Caco-2 (cell line): ENCODE measurements at places on chromosomes 12 and 14. TPM values are rescaled to one million over a fixed set of nuclear protein-coding genes. Genes with fewer than 3 reads are reported as not detected.

Gene C1QL4
- 2.6 and 3.6 TPM in 2 replicates for total RNA-seq

Gene PMEL
- total RNA-seq = 7.8 and 9.7 TPM in 2 replicates

Gene SLC8A3
- not detected in 2 replicates for total RNA-seq

GRCh38 chr14:97921296-97921695, 1124.1 kb downstream of the VRK1 start:
- no peaks in the 10 kb centered on the region for H3K27me3 ChIP-seq
- DNase-seq = no peak
- no peaks in the 10 kb centered on the region for H3K36me3 ChIP-seq
- H3K27ac ChIP-seq = no peak overlapping the region
- H3K4me3 ChIP-seq = no peak overlapping the region

DNA sequence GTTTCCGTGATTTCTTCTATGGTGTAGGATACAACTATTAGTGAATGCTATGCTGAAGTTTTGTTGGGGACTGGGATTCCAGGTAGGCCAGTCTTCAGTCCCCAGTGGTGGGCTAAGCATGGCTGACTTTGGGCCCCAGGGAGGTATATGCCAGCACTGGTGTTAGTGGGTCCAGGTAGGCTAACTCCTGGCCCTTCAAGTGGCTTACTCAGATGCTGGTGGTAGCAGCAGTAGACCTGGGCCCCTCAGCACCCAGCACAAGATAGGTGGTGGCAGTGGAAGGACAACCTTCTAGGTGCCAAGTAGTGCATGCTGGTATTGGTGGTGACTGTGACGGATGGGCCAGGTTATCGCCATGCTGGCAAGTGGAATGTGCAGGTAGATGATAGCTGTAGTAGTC, 955.1 kb downstream of the TMTC2 start:
- no peak for DNase-seq
- no peaks in the 10 kb centered on the region for H3K4me1 ChIP-seq
- H3K4me3 ChIP-seq = no peak overlapping the region

DNA sequence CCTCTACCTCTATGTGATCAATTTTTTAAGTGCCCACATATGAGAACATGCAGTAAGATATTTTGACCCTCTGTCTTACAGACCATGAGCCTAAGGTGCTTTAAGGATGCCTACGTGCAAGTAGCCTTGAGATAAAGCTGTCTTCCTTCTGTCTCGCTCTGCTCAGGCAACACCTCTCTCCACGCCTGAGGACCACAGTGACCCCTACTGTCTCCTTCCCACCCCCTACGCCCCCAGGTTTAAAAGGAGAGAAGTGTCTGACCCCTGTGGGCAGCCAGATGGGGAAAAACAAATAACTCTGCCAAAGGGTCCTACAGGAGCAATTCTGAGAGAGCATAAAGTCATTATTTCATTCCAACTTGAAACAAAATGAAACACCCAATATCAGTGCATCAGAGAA, 286.4 kb upstream of the TMEM132C start:
- no peak overlapping the region for H3K4me3 ChIP-seq
- H3K36me3 ChIP-seq = no peaks in the 10 kb centered on the region
- H3K27me3 ChIP-seq = no peaks in the 10 kb centered on the region
- DNase-seq = no peak

- H3K27me3 ChIP-seq = no peaks in the 10 kb centered on the region
- H3K4me1 ChIP-seq = peaks cover 14% of the 10 kb centered on the region; the same call in 1 of the 2 replicates
- no peak overlapping the region for H3K27ac ChIP-seq
- peak overlapping the region; percentile 82 for H3K4me3 ChIP-seq
- H3K36me3 ChIP-seq = no peaks in the 10 kb centered on the region
- DNase-seq = peak; percentile 30
Measured at GRCh38 chr14:100305324-100306100, 732 bp downstream of the SLC25A29 start.

DNA sequence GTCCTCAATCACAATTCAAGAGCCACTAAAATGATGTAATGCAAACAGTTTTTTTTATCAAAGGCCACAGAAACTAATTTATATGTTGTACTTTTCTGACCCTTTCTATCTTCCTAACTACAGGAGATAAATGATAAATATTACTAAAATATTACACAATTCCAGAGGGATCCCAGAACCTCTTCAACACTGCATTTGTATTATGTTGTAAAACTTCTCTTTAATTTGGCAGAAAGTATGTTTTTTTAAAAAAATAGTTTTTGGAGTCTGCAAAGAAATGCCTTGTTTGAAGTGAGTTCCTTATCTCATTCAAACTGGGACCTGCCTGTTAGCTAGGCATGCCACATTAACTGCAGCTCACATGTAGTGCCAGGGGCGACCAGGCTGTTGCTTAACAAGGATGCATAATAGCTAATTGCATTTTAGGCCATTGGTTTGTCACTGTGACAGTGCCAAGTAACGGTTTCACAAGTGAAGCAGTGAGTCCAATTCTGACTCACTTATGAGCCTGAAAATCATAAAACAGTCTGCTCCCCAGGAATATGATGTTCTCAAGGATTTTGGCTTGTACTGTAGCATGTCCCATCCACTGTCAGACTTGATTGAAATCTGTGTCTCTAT, 266.9 kb downstream of the KTN1 start:
- no peaks in the 10 kb centered on the region for H3K27me3 ChIP-seq
- H3K36me3 ChIP-seq = no peaks in the 10 kb centered on the region
- no peak overlapping the region for H3K4me3 ChIP-seq
- H3K4me1 ChIP-seq = no peaks in the 10 kb centered on the region
- no peak for DNase-seq

DNA sequence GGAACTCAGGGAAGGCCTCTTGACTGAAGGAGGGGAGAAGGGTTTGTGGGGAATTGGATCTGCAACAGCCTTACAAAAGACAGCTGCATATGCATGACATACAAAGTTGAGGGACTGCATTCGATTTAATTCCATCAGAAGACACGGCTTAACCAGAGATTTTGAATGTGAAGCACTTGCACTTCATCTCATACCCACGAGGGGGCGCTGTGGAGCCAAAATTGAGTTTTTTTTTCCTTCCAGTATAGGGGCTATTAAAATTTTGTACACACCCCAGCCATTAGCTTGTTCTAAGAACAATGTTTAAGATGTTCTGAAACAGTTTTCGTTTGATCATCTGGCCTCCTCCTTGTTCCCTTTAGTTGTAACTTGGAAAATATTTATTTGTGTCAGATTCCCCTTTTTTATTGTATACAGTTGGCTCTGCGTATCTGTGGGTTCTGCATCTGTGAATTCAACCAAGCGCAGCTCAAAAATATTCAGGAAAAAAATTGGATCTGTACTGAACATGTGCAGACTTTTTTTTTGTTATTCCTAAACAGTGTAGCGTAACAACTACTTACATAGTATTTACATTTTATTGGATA, 1.6 kb downstream of the SUDS3 start:
- peaks cover 7% of the 10 kb centered on the region; the same call in 1 of the 2 replicates for H3K4me1 ChIP-seq
- H3K36me3 ChIP-seq = no peaks in the 10 kb centered on the region; the same call in 1 of the 2 replicates
- no peaks in the 10 kb centered on the region for H3K27me3 ChIP-seq
- peak; percentile 75 for DNase-seq
- peak overlapping the region; percentile 94 for H3K4me3 ChIP-seq

- no peaks in the 10 kb centered on the region for H3K4me1 ChIP-seq
- no peak overlapping the region for H3K4me3 ChIP-seq
- no peak for DNase-seq
- H3K27me3 ChIP-seq = no peaks in the 10 kb centered on the region
- H3K36me3 ChIP-seq = no peaks in the 10 kb centered on the region
Measured at GRCh38 chr14:44778604-44779003, 183.1 kb downstream of the KLHL28 start.

DNA sequence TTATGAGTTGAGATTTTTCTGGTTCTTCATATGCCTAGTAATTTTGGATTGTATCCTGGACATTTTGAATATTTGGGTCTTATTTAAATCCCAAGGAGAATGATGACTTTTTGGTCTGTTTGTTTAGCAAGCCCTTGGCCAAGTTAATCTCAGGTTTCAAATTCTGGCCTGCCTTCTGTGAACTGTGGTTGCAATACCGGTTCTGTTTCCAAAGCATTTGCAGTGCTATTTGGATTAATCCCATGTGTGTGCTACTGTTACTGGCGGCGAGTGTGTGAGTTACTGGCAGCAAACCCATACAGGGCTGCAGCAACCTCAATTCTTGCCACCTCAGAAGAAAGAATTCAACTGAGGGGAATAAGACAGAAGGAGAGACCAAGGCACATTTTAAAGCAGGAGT, 51.1 kb downstream of the TMEM260 start:
- no peak overlapping the region for H3K4me3 ChIP-seq
- H3K4me1 ChIP-seq = no peaks in the 10 kb centered on the region
- H3K36me3 ChIP-seq = peaks cover 1% of the 10 kb centered on the region
